ENCODE measurements at places on chromosomes 12 and 14.

- no peak for DNase-seq
Measured at GRCh38 chr14:22995889-22996625, 13.7 kb upstream of the AJUBA start.

DNA sequence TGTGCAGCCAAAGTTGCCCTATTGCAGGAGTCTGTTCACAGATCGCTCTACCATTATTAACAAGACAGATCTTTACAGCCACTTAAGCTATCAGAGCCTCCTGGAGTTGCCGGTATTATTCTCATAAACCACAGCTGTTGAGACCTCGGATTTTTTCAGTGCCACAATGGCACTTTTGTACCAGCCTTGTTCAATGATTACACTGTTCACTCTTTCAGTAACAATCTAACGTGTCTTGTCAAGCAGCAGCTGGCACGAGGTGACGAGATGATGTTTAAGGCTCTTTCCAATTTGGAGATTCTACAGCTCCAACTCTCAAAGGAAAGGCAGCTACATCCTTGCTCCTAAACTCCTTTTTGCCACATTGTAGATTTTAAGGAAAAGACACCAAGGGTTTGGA lies 30.7 kb downstream of the LRIG3 start:
- DNase-seq, result no peak

- no peak for DNase-seq
Measured at GRCh38 chr14:95553141-95553540, 18.3 kb downstream of the GLRX5 start.

DNA sequence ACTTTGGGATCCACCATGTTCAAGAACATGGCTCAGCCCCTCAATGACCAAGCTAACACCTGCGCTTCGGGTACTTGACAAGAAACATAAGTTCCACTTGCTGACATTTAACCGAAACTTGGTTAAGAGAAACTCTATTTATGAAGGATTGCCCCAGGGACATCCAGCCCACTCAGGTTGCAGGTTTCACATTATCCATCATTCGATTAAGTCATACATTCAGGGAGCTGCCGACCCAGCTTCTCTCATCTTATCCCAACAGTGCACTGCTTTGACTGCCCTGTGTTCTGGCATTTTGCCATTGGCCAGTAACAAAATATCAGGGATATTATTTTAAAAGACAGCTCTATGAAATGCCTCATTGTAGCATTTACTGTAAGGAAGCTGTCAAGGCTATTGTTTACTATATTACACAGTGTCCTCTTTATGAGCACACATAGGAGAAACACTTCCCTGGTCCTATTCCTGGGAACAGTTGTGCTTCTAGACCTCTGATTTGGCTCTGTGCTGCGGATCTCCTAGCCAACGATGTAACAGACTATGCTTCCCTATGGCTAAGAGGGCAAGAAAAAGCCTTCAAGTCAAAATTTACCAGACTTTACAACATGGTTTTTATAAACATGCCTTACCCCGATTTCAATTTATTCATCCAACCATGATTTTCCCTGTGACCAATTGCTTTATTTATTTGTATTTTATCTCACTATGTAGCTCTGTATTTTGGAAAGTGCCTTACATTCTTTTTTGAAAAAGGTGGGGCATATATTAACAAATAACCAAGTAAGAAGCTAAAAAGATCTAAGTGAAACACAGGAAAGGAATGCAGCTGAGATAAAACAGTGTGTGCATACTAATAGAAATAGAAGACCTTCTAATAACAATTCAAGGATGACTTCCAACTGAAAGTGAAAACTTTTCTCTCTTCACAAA lies 109.3 kb downstream of the ITPR2 start:
- DNase-seq, result no peak

- no peak for DNase-seq
Measured at GRCh38 chr12:62164036-62164435, 96.2 kb upstream of the USP15 start.

DNA sequence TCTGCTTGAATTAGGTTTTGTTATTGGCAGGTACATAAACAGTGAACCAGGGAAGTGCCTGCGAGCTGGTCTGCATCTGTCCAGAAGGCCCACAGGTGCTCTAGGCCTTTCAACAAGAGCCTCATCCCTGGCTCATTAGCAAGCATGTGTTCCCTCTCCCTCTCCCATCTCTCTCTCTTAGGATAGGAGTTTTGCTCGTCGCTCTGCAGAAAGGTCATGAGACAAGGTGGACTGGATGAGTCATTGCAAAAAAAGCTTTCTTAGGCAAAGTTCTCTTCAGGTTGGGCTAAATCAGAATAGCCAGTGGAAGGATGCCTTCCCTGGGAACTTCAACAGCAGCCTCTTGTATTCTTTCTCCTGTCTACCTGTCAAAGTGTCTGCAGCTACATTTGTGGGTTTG lies 14.6 kb upstream of the PRMT8 start:
- DNase-seq, result no peak

DNA sequence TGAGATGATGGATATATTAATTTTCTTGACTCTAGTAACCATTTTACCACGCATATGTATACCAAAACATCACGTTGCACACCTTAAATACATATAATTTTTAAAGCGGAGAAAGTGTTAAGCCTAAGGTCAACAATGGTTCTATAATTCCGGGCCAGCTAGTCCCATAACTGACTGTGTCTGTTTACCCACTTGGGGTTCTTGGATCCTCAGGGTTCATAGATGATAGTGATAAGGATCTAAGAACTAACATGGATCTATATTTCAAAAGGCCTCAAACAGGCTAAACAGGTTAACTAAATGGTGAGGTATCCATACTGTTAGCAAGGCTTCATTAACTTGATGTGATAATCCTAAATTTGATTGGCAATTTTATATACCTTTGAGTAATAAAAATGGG lies 9.8 kb downstream of the SLC38A1 start:
- no peak for DNase-seq

GRCh38 chr14:76846331-76847047 lies 20.3 kb downstream of the LRRC74A start:
- DNase-seq, result no peak

DNA sequence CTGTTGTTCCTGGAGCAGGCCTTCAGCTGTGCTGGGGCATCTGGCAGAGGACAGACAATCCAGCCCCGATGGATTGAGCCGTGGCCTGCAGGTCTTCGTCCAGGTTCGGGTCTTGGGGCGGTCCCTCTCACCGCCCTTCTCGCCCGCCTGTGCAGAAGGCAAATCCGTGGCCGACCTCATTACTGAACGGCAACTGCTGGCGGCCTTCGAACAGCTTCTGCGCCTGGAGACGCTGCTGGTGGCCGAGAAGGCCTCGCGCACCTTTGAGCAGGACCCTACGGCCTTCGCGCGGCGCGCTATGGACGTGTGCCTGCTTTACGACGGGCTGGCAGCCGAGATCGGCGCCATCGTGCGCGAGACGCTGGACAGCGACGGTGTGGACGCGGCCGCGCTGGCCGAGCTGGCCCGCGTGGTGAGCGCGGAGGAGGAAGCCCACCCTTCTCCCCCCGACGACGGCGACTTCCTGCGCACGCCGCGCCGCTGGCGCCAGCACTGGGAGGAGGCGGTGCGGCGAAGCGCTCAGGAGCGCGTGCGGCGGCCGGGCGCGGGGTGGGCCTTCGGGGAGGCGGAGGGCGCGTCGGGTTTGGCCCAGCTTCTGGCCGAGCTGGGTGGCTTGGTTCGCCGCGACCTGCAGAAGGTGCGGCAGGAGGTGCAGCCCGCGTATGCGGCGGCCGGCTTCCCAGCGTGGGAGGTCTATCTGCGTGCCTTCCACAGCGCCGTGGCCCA lies 7.6 kb downstream of the EXOC3L4 start:
- DNase-seq, result no peak

All from fibroblast of the conjunctiva (primary cell).